ENCODE measurements at places on chromosomes 2 and 18. TPM values are rescaled to one million over a fixed set of nuclear protein-coding genes. Genes with fewer than 3 reads are reported as not detected.

- DNase-seq, result no peak
Measured at GRCh38 chr2:13779996-13780395, 852.5 kb upstream of the LRATD1 start.

DNA sequence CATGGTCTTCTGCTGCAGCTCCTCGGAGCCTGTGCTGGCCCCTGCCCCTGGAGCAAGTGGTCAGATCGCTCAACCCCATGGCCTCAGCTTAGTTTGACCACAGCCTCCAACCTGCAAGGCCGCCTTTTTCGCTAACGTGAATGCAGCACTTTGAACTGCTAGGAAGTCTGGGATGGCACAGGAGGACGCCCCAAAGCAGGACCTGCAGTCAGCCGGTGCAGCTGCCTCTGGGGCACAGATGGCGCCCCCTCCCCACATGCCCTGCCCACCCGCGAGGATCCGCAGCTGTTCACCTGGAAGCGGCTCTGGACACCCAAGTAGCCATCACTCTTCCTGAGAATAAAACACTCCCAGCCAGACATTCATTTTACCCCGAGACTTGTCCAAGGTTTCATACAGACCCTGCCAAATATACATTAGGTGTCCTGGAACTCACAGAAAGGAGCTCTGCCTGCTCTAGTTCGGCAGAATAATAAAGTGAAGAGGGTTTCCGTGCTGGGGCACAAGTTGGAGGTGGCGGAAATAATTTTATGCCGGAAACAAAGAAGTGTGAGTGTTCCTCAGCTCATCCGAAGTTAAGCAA lies 510.1 kb downstream of the EIPR1 start:
- no peak for DNase-seq

The GPR39 gene
- polyA plus RNA-seq, result 0.43 TPM

GRCh38 chr2:45750001-45750400 lies 98.5 kb downstream of the PRKCE start:
- no peak for DNase-seq

DNA sequence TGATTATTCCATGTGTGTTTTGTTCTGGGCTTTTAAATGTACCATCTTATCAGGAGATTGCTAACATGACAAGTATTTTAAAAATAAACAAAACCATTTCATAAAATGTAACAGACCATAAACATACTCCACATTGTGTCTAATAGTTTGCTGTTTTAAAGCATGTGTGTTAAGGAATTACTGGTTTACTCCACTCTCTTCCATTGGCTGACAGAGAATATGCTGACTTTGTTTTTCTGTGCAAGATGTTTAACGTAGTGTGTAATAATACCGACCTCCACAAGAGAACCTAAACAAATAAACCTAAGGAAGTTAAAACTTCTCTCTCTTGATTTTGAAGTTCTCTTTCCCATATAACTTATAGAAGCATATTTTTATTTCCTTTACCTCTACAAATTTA lies 17.0 kb upstream of the TMEM18 start:
- DNase-seq, result no peak

DNA sequence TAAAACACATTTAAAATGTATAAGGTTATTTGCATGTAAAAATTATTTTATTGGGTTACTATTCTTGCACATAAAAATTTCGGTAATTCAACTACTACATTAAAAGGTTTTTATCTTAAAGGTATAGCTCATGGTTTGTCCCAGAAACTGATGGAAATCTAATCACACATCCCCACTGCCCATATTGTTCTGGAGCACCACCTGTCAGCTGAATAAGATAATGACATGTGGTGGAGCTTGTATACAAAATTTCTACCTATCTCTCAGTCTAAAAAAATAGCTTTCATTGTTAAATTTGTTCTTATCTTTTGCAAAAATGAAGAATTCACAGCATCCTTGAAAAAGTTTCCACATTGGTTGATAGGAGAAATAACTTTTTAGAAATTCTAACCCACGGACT lies 18.3 kb downstream of the ERBB4 start:
- no peak for DNase-seq

The ACTR3 gene
- 166 TPM for polyA plus RNA-seq

- no peak for DNase-seq
Measured at GRCh38 chr18:36589857-36590543, 238.8 kb downstream of the TPGS2 start.

- DNase-seq, result no peak
Measured at GRCh38 chr2:222882484-222882928, 21.7 kb downstream of the ACSL3 start.

DNA sequence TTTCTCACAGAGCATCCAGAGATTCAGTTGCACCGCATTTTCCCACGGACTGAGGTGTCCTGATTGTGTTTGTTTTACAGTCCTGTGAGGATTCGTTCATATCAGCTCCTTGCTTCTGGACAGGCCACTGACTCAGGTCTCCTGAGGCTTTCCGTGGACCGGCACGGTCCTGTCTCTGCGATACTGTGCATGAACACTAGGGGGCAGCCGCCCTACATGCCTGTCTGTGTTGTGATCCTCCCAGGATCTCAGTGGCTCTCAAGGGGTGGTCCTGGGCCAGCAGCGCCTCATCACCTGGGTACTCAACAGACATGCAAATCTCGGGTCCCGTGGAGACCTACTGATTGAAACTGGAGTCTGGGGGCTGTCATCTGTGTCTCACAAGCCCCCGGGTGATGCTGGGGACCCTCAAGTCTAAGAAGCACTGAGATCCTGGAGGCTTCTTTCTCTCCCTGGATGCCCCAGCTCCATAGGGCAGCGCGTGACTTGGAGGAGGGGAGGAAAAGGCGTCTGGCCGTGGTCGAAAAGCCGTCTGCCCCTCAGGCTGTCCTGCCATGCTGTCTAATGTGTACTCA lies 28.9 kb downstream of the IL1R2 start:
- DNase-seq, result peak; percentile 91

DNA sequence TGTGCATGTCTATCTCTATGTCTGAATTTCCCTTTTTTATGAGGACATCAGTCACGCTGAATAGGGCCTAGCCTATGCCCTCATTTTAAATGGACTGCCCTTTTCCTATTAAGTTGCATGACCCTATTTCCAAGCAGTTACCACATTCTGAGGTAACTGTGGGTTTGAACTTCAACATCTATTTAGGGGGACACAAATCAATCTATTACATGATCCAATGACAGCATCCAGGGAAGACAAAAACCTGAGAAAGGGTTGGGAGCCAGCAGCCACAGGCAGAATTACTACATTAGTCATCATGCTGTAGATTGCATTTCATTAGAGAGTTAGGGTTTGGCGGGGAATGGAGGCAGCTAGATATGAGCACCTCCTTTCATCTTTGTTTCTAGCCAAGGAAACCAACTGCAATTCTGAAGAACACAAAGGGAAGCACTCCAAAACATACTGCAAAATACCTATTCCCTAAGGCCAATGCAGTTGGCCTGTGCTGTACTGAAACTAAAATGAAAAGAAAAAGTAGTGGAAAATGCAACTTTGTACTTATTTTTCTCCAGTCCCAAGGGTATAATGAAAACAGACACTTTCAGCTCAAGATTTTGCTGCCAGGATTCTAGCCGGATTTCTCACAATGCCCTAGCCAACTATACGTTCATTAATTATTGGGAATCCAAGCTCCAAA lies 40.4 kb upstream of the C1D start:
- no peak for DNase-seq

GRCh38 chr2:41741951-41742595 lies 305.7 kb upstream of the PKDCC start:
- no peak for DNase-seq

DNA sequence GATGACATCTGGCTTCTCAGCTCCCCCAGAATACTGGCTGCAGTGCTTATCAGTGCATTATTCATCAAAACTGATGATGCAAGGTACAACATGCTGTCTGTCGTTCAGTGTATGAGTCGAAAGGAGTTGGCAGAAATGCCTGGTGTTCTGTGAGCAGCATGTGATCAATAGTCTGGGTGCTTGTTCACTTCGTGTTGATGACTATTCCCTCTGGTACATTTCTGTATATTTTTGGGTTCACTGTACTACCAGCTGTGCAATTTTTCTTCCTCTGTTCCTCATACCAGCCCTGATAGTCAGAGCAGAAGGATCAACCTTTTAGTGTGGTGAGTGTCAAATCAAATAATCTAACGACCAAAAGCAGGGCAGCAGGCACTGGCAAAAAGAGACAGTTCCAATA lies 59.0 kb upstream of the KLHL14 start:
- no peak for DNase-seq

DNA sequence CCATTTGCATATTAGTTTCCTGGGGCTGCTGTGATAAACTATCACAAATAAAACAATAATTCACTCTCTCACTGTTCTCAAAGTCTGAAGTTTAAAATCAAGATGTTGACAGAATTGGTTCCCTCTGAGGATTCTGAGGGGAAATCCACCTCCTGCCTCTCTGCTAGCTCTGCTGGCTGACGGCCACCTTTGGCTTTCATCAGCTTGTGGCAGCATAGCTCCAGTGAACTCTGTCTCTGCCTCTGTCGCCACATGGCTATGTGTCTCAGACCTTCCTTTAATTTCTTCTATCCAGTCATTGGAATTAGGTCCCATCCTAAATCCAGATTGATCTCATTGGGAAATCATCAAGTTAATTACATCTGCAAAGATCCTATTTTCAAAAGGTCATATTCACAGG lies 38.9 kb upstream of the TRIM43 start:
- DNase-seq, result no peak

DNA sequence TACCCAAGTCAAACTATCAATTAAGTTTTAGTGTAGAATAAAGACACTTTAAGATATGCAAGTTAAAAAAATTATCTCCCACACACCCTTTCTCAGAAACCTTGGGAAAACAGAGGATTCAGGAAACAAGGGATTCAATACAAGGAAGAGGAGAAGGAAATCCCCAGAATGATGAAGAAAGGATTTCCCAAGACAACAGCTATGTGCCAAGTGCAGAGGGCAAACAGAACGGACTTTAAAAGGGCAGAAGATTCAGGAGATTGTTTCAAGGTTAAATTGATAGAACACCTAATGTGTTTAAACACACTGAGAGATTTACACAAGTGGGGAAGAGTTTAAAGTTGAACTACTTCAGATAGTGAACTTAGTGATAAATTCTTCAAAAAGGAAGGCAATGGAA lies 71.5 kb upstream of the EPAS1 start:
- no peak for DNase-seq

The NOSTRIN gene
- 28.7 TPM for polyA plus RNA-seq

DNA sequence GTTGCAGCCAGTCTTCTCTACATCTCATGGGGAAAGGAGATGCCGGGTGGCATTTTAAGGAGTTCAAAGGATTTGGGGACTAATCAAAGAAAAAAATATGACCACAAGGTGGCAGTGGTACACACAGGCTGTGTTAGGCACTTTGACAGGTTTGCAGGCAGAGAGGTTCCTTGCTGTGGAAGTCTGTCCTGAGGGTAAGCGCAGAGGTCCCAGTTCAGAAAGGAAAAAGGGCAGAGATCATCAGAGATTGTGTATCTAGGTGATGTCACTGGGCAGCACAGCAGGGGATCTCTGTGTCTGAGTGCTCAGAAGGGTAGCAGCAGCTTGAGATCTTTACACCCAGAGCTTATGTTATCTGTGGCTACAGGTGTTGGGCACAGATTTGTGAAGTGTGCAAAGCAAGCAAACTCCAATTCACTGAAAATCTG lies 231.4 kb downstream of the LRRTM1 start:
- DNase-seq, result no peak

The HNMT gene
- polyA plus RNA-seq, result 77.3 TPM

DNA sequence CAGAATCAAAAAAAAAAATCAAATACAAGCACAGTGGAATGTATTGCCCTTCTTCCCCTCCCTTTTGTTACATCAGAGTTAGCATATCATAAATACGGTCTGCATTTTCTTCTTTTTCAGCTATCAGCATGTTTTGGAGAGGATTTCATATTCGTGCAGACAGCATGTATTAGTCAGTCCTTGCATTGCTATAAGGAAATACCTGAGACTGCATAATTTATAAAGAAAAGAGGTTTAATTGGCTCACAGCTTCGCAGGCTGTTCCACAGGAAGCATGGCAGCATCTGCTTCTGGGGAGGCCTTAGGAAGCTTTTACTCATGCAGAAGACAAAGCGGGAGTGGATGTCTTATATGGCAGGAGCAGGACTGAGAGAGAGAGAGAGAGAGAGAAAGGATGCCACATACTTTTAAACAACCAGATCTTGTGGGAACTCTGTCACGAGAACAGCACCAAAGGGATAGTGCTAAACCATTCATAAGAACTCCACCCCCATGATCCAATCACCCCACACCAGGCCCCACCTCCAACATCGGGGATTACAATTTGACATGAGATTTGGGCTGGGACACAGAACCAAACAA lies 8.9 kb downstream of the IL1B start:
- DNase-seq, result no peak

DNA sequence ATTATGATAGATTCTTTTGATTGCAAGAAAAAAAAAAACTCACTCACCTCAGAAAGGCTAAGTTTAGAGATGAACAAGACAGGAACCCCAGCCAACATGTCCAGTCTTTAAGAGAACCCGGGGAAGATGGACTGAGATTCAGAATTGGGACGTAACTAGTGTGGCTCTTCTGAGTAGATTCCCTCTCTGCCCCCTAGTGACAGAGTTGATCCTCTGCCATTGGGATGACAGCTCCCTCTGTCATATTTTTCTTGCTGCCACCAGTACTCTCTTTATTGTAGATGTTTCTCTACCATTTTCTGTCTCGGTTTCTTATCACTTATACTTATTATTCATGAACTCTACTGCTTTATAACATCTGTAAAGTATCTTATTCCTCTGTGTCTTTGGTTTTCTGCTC lies 77.7 kb downstream of the GULP1 start:
- no peak for DNase-seq

DNA sequence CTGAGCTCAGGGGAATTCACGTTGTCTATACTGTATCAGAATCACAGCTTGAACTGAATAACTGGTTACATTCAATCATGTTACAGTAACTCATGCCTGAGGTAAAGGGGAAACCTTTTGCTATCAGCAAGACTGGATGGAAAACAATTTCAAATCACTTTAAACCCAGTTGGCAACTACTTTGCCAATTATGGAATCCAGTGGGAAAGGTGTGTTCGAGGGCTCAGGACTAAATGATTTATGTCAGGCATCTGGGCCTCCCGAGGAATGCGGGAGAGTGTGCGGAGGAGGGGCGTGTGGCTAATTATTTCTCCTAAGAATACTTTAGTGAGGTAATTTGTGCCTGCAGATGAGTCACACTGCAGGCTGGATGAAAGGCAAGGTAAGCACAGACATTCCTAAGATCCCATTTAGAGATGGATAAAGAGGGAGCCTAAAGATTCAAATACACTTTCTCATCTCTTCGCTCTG lies 100.1 kb downstream of the HRH4 start:
- no peak for DNase-seq

The M1AP gene
- 0.72 TPM for polyA plus RNA-seq

The ALLC gene
- polyA plus RNA-seq, result 1.2 TPM

DNA sequence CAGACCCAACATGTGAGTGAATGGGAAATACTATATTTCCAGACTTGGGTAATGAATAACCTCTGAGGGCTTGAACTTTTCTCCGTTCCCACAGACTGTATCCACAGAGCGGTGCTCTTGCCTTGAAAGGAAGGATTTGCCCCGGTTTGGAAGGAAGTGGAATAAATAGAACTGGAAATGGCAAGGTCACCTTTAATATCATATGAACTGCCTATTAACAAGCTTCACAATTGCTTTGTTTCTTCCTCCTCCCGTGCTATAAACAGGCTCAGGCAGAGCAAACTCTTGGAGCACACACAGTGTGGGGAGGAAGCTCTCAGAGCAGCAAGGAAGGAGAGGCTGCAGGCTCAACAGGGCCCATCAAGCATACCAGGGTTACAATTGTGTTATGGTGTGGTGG lies 28.5 kb upstream of the DARS1 start:
- no peak for DNase-seq

The NFATC1 gene
- 8.4 TPM for polyA plus RNA-seq

The PAX3 gene
- not detected for polyA plus RNA-seq

The CCDC74B gene
- 2.6 TPM for polyA plus RNA-seq

- DNase-seq, result no peak
Measured at GRCh38 chr2:10083692-10084211, 3.5 kb upstream of the CYS1 start.
